ENCODE measurements at places on chromosomes 5 and 9.

DNA sequence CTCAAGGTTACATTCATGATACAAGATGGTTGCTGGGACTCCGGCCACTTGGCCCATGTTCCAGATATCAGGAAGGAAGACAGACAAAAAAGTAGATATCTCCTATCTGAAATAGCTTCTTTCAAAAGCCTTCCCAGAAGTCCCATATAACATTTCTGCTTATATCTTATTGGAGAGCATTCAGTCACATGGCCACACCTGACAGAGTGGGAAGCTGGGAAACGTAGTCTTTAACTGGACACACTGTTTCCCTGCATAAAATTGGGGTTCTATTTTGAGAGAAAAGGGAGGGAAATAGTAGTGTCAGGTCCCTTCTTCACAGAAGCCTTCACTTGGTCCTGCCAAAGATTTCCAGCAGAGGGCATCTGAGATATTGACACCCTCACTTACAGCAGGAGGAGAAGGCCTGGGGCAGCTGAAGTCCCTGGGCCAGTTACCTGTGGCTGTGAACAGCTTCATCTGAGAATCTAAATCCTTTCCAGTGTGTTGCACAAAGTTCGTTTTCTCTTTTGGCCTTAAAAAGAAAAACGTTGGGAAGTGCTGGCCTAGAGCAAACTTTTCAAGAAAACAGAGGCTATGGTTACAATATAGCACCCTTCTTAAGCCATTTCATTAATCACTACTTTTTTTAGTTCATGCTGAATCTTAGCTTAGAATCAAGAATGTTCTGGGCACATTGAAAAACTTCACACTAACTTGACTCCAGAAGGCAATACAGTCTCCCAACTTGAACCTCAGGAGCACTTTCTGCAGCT lies 33.5 kb downstream of the SPEF2 start:
- peak; percentile 52 for DNase-seq

GRCh38 chr5:151155775-151156506 lies 1.6 kb downstream of the ANXA6 start:
- no peak for DNase-seq

- no peak for DNase-seq
Measured at GRCh38 chr9:134420974-134421432, 94.7 kb downstream of the RXRA start.

GRCh38 chr5:170571281-170571731 lies 67.5 kb downstream of the KCNIP1 start:
- no peak for DNase-seq

DNA sequence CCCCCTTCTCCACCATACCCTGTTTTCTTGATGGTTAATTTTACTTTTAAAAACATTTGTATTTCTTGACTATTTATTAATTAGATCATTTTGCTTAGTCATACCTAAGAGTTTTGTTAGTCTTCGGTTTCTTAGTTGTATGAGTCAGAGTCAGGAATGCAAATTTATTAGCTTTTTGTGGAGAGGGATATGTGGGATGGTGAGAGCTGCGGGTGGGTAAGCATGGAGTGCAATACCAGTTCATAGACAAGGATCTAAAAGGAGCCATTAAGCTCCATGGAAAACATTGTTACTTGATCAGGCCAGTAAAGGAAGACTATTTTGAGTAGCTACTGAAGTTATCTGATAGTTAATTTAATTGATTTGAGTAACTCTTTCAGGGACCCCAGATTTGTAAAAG lies 77.5 kb downstream of the ZSWIM6 start:
- DNase-seq = no peak

DNA sequence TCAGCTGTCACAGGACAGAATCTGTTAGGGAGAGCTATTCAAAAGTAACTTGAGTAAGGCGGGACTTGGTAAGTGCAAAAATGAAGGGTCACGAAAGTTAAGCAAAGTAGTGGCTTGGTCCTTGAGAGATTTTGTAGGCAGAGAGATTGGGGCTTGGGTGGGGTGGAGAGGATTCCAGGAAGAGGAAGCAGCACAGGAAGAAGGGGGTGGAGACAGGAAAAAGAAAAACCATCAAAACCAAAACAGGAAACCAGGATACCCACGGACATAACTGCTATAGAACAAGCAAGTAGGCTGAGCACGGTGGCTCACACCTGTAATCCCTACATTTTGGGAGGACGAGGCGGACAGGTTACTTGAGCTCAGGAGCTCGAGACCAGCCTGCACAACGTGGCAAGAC lies 3.7 kb downstream of the ROPN1L start:
- no peak for DNase-seq

DNA sequence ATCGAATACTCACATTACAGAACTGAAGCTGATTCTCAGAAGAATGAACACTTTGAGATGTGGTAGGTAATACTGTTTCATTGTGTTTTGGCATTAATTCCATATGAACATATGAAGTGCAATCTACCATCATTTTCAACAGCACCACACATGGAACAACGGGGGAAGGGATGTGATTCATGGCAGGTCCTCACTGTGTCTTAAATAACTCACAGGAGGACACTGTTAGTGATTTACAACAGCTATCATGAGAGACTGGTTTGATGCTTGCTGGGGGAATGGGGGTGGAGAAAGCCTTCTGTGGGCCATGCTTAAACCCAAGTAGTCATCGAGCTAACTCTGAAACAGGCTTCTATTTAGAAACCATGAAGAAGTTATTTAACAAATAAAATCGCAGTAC lies 232.9 kb downstream of the SPOCK1 start:
- DNase-seq = no peak

GRCh38 chr9:127788337-127789011 lies 2.6 kb downstream of the CDK9 start:
- DNase-seq = no peak

All from SHP77 (cell line).